Activated T-cell treated with anti-CD3 and anti-CD28 coated beads, Interleukin-2, amount 50 U/mL, for 24 hours (primary cell): ENCODE measurements at places on chromosomes 7 and 10.

DNA sequence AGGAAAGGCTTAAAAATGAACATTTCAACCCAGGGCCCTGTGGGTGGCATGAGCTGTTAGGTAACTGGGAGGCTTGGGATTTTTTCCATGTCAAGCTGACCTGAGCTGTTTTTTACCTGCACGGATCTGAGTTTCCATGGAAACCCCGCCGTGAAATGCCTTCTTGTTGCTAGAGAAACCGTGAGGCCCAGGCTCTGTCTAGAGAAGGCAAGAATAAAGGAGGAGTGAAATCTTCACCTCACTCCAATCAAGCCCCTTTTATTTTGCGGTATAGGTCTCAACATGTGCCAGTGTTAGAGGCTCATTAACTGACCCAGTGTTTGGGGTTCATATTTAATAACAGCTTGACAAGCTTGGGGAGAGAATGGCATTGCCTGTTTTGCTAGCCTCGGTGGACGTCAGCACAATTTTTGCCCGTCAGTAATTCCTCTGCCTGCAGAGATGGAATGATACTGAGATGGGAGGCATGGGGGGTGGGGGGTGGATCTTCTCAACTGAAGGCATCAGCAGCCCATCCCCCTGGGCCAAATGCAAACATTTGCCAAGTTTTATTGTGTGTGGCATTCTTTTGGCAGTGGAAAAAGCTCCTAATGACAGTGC, 48.9 kb upstream of the PDCD4 start:
- DNase-seq: no peak

GRCh38 chr7:151008511-151009323, 15.6 kb downstream of the ATG9B start:
- DNase-seq: peak; percentile 91

GRCh38 chr10:108169846-108170245, 1005.3 kb upstream of the SORCS1 start:
- no peak for DNase-seq

GRCh38 chr10:27134371-27134770, 19.8 kb downstream of the YME1L1 start:
- no peak for DNase-seq

- no peak for DNase-seq
Observed at GRCh38 chr10:24889639-24890038, 62.8 kb downstream of the PRTFDC1 start.

DNA sequence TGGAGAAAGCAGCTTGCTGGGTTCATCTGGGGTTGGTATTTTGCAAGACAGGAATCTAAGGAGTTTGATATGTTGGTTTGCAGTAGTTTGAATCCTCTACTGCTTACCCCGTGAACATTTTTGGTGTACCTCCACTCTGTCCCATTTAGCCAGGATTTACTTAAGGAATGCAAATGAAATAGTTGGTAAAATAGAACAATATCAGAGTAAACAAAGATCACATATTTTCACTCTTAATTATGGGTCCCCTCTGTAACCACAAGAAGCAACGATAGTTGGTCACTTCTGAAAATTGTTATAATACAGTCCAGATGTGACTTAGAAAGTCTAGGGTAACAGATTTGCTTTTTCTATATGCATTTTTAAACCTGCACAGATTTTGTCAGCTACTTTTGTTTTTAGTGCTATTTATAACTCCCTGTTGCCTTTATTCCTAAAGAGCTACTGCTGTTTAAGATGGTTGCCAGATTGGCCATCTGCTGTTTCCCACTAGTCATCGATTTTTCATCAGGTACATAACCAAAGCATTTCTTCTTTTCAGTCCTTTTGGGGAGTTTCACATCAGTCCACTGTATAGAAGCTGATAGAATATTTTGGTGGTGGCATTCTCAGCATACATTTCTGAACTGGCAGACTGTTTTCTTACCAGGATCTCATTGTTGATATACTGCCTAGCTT, 37.6 kb downstream of the MAPK8 start:
- DNase-seq: no peak

GRCh38 chr7:2886391-2886790, 42.3 kb upstream of the GNA12 start:
- DNase-seq: no peak

DNA sequence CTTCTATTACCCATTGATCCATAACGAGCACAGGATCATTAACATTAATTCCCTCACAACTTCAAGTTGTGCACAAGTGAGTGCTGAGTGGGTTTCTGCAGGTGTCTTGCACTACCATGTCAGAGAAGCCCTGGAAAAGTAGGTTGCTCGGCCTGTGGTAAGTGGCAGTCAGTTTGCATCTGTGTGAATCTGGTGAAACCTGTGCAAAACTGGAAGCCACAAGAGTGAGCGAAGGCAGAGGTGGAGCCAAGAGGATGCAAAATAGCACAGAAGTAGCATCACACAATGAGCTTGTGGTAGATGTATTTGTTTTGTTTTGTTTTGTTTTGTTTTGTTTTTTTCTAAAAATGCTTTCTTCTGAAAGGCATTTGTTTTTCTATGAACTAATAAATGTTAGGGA, 181.5 kb downstream of the THSD7A start:
- no peak for DNase-seq

DNA sequence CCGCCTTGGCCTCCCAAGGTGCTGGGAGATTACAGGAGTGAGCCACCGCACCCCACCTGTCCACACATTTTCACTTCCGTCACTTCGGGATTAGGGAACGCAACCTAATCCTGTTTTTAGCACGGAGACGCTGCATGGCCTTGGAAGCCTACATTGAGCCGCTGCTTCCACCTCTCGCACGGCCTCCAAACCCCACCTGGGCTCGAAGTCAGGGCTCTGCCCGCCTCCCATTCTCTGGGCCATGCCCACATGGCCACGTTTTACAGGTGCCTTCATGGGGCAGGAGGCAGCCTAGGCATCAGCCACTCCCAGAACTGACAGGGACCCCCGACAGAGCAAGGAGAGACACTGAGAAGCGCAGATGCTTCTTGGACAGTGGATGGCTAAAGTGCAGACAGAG, 100.6 kb downstream of the OAT start:
- no peak for DNase-seq

DNA sequence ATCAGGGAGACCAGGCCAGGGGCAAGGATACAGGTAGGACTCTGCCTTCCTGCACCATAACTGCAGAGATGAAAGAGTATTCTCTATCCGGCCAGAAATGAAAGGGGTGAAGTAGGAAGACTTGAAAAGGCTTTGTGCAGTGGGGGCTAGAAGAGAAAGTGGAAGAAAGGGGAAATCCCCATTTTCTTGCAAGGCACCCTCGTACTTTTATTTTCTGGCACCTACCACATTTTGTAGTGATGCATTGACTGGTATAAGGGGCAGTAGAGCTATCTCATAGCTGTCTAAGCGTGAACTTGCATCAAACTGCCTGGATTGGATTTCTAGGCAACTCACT, 752 bp upstream of the CAMK2G start:
- no peak for DNase-seq

GRCh38 chr7:50448823-50449222, 1.3 kb downstream of the FIGNL1 start:
- DNase-seq: no peak

DNA sequence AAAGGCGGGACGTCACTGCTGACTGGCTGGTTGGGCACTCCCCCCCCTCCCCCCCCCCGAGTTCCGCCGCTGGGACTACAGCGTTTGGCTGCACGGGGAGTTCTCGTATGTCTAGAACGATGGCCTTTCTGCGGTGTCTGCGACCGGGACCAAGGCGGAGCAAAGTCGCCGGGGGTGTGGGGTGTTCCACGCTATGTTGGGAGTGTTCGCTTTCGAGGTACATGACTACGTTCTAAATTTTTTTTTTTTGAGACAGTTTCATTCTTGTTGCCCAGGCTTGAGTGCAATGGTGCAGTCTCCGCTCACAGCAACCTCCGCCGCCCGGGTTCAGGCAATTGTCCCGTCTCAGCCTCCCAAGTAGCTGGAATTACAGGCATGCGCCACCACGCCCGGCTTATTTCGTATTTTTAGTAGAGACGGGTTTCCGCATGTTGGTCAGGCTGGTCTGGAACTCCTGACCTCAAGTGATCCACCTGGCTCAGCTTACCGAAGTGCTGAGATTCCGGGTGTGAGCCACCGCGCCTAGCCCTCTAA, 573 bp upstream of the IDI1 start:
- DNase-seq: no peak

GRCh38 chr10:79069325-79070080, 737 bp downstream of the ZMIZ1 start:
- peak; percentile 66 for DNase-seq

DNA sequence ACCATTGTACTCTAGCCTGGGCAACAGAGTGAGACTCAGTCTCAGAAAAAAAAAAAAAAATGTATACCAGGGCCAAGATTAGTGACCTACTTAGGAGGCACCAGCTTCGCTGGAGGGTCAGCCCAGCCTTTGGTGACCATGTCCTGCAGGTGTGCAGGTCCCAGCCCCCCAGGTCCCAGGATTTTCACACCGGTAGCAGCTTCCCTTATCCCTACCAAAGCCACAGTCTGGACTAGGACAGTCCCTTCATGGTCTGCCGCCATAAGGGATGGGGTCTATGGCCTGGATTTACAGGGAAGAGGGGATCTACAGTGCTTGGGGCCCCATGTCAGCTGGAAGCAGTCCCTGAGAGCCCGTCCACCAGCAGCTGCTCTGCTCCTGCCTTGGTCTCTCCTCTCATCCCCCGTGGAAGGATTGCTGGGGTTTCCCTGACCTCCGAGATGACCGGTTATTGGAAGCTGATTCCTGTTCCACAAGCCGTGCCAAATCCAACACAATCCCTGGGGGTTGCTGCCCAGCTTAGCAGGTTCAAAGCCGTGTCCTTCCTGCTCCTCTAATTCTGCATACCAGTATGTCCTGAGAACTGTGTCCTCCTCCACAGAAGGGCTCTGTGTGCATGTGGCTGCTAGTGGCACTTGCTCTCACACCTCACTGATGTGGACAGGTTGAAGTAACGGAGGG, 11.0 kb upstream of the NDUFB2 start:
- no peak for DNase-seq

- peak; percentile 67 for DNase-seq
Observed at GRCh38 chr10:92839191-92840085, 8.9 kb upstream of the EXOC6 start.

DNA sequence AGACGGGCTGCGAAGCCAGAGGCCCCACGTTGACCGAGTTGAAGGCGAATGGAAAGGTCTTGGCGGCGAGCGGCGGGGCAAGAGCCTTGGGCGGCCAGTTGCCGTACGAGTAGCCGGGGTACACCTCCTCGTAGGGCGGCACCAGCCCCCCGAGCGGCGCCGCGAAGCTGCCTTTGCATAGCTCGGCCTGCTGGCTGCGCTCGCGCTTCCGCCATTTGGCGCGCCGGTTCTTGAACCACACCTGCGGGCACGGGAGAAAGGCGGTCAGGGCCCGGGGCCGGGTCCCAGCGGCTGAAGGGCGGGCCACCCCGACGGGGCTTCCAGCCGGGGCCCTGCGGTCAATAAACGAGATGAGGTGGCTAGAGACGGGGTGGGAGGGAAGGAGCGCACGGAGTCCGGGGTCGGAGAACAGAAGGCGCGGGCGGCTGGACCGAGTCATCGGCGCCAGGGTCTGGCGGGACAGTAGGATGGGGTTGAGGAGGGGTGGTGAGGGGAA, 4.8 kb downstream of the ELOVL3 start:
- peak; percentile 74 for DNase-seq

GRCh38 chr10:125155101-125155500, 5.3 kb downstream of the CTBP2 start:
- no peak for DNase-seq

- DNase-seq: no peak
Observed at GRCh38 chr7:68078157-68078710, 1081.6 kb downstream of the TYW1 start.

- DNase-seq: no peak
Observed at GRCh38 chr7:90597563-90598253, 1.6 kb downstream of the CDK14 start.

GRCh38 chr7:94160719-94161435, 156.7 kb upstream of the BET1 start:
- DNase-seq: no peak

- DNase-seq: no peak
Observed at GRCh38 chr10:50027195-50027594, 39.0 kb downstream of the AGAP6 start.

GRCh38 chr7:69668339-69668870, 70.1 kb downstream of the AUTS2 start:
- no peak for DNase-seq

- DNase-seq: no peak
Observed at GRCh38 chr7:42552227-42552626, 315.2 kb upstream of the GLI3 start.

DNA sequence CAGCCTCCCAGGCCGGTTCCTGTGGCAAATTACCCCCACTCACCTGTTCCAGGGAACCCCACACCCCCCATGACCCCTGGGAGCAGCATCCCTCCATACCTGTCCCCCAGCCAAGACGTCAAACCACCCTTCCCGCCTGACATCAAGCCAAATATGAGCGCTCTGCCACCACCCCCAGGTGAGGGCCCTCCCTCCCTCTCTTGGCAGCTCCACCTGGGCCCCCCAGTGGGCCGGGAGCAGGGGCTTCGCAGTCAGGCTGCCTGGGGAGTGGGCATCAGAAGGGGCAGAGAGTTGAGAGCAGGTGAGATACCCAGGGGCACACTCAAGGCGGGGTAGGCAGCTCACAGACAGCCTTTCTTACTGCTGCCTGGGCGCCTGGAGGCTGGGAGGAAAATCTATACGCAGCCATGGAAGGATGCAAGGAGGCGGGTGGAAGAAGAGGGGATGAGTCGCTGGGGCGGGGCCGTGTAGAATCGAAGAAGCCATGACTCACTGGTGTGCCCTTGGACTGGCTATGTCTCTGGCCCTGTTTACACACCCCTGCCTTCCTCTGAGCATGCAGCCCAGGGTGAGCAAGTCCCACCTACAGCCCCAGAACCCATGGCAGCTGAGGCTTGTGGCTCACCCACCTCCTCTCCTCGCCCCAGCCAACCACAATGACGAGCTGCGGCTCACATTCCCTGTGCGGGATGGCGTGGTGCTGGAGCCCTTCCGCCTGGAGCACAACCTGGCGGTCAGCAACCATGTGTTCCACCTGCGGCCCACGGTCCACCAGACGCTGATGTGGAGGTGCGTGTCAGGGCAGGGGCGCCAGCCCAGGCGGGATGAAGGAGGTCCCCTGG, 48.6 kb upstream of the PPIF start:
- DNase-seq: peak; percentile 60

DNA sequence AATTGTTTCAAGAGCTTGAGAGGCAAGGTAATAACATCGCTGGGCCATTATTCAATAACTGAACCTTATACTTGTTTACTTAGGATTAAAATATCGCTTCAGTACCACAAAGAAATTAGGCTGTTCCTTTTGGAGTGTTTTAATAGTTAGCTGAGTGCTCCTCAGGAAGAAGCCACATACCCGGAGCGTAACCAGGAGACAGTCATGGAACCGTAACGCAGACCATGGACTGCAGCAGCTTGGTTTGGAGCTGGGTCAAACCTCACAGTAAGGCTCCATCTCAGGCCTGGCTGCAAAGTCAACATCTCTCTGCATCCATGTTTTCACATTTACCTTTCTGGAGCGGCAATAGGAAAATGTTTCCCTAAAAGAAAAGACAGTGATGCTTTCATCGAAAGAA, 599.0 kb downstream of the TNS3 start:
- no peak for DNase-seq

DNA sequence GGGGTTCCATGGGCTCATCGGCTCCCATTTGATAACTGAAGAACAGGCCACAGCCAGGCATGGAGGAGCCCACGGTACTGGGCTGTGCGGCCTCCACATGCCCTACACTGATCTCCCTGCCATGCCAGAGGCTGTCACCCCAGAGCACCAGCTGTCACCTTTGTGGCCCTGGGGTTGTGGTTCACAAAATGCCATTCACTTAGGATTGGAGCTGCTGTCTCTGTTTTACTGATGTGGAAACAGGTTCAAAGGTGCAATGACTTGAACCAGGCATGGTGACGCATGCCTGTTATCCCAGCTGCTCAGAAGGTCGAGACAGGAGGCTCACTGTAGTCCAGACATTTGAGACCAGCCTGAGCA, 4.3 kb upstream of the UPK3B start:
- no peak for DNase-seq
